Activated gamma-delta T cell treated with Interleukin-2 at 50 U/mL for 16 hours (primary cell): ENCODE measurements at places on chromosomes 6 and 20.
A peak's percentile ranks its signal among the peaks of the same experiment; 100 is the strongest.

DNA sequence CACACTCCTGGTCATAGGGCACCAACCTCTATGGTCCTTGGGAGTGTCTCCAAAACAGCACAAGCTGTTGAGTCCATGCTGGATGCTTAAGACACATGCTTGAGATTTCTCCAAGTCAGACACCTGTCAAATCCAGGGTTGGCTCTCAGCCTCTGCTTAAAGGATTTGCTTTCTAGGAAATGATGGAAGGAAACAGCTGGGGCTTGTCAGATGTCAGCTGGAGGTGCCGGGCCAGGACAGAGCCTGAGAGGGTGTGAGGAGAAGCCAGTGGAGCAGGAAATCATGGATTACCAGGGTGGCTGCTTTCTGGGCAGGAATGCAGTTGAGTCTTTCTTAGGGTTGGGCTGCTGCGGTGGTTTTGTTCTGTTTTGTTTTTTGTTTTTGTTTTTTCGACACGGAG lies 83.0 kb upstream of the FAM184A start:
- DNase-seq: no peak

- DNase-seq: no peak
Measured at GRCh38 chr6:44001318-44002066, 125.8 kb downstream of the MRPL14 start.

GRCh38 chr6:38371881-38372280 lies 267.8 kb downstream of the BTBD9 start:
- no peak for DNase-seq

GRCh38 chr6:37602801-37603200 lies 94.9 kb downstream of the MDGA1 start:
- DNase-seq: no peak

- no peak for DNase-seq
Measured at GRCh38 chr6:112639391-112639831, 292.3 kb downstream of the RFPL4B start.

DNA sequence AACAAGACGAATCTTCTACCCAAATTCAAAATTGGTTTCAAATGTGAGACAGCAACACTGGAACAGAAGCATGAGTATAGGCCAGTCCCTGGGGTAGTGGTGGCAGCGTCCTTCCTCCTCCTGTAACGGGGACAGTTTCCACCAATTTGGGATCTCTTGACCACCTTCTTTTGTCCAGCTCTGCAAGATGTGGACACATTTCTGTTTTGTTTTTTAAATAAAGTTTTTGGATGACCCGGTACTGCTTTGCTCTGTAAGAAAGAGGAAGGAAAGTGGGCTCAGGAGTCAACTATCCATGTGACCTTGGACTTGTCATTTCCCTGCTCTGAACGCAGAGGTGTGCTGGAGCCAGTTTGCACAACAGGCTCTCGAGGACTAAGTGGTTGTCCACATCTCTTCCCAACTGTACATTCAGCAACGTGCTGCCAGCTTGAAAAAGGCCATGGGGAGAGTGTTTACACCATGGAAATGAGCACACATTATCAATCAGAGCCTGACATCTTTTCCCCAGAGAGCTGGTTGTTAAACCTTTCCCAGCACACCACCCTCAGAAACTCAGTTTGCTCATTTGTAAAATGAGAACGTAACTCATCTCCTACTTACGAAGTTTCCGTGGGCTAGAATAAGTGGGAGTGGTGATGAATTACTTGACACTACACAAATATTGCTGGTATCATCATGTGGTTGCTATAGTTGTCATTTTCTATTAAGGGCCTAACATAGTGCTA lies 66.5 kb downstream of the ADTRP start:
- DNase-seq: no peak

DNA sequence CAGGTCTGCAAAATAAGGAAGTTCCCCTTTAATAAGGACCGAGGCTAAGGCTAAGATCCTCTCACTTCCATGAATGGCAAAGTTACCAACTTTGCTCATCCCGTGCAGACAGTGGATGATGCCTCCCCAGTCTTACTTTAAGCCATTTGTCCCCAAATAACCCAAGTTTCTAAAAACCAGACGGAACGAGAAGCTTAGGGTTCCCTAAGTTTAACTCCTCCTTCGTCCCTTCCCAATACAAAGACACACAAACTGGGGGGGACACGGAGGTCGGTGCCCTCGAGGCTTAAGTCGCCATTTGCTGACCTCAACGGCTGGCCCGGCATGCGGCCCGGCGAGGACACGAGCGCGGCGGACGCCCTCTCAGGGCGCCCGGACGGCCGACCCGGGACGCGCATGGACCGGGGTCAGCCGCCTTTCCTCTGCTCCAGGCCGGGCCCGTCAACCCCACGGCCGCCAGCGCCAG lies 527 bp downstream of the FBXO30 start:
- DNase-seq: peak; percentile 8

- no peak for DNase-seq
Measured at GRCh38 chr6:140321891-140322290, 947.4 kb upstream of the CITED2 start.

DNA sequence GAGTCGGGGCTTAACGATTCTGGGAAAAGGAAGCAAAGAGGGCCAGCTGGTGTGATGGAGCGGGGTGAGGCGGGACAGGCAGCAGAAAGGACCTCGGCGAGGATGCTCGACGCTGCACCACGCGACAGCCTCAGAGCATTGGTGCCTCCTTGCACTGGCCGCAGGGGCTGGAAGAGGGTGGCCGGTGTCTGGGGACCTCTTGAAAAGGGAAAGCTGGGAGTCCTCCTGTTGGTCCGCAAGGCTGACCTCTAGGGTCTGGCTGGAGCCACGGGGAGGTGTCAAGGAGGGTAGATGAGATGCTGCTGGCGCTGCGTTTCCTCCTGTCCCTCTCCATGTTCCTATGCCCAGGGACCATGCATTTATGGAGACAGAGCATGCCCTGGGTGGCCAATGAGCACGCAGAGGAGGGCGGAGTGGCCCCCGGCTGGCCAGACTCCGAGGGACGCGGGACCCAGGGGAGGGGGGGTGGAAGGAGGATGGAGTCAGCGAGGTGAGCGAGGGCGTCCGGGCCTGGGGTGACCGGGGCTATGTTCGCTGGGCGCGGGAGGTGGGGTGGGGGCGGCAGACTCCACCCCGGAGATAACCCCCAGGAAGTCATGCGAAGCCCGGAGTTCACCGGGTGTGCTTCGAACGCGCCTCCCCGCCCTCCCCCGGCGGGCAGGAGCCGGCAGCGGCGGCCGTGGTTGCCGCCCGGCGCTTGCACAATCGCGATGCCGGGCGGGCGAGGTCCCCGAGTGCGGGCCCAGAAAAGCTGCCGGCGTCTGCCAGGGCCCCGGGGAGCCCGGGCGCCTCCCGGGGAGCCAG lies at the start of gene CYP24A1:
Gene CYP24A1, minus strand, starts transcription at position 334 of the 804 bp plus-strand sequence. CDS start 407 bp downstream, outside the sequence.
- DNase-seq: no peak

- no peak for DNase-seq
Measured at GRCh38 chr20:38551056-38551626, 29.9 kb upstream of the ADIG start.

DNA sequence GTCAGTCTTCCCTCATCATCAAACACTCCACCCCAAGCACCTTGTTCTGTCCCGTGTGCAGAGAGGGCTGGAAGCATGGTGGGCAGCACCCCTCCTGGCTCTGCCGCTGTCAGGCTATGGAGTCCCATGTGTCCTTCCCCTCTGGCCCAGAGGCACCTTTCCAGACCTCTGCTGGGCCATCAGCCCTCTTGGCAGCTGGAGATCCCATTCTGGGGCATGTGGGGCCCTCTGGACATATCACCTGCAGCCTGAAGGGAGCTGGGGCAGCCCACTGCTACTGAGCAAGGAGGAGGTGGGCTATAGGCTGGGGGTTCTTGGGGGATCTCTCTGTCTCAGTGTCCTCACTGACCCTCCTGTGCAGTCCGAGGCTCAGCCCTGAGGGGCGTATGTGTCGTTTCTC lies 42.2 kb downstream of the SUN5 start:
- DNase-seq: no peak

GRCh38 chr20:10946124-10946880 lies 272.5 kb upstream of the JAG1 start:
- DNase-seq: no peak

GRCh38 chr6:25579391-25579883 lies 72.6 kb upstream of the SCGN start:
- DNase-seq: no peak

- DNase-seq: no peak
Measured at GRCh38 chr6:79413562-79414002, 123.6 kb downstream of the LCA5 start.

- DNase-seq: no peak
Measured at GRCh38 chr6:23174781-23175361, 605.5 kb downstream of the HDGFL1 start.

- no peak for DNase-seq
Measured at GRCh38 chr20:3135507-3136070, 24.1 kb downstream of the FASTKD5 start.

- no peak for DNase-seq
Measured at GRCh38 chr20:59940956-59941294, 736 bp downstream of the FAM217B start.

GRCh38 chr6:159203304-159204005 lies 34.3 kb downstream of the FNDC1 start:
- no peak for DNase-seq

DNA sequence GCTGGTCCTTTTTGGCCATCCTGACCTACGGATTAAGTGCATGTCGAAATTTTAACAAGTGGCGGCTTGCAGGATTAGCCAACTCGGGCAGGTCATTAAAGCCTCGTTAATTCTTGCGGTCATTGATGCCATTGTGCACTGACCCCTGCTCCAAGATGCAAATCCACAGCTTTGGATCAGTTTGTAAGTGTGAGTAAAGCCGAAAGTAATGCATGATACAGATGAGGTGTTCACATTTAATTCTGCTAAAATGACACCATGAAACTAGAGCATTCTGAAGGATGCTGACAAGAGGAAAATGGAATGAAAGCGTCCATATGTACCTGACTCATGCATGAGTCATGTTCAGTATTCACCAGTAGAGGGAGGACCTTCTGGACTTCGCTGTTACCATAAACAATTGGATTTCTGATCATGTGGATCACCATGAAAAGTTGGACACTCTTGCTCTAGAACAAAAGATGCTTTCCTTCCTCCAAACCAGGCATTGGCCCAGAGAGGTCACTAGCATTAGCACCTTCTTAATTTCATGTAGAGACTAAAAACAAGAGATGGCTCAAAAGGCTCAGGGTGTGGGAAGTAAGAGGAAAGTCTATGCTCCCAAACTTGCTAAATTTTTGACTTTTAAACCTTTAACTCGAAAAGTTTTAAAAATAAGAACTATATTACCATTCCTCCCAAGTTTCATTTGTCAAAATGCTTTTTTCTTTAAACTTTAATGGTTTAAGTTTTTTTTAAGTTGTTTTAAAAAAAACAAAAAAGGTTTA lies 48.0 kb downstream of the MUC22 start:
- no peak for DNase-seq

DNA sequence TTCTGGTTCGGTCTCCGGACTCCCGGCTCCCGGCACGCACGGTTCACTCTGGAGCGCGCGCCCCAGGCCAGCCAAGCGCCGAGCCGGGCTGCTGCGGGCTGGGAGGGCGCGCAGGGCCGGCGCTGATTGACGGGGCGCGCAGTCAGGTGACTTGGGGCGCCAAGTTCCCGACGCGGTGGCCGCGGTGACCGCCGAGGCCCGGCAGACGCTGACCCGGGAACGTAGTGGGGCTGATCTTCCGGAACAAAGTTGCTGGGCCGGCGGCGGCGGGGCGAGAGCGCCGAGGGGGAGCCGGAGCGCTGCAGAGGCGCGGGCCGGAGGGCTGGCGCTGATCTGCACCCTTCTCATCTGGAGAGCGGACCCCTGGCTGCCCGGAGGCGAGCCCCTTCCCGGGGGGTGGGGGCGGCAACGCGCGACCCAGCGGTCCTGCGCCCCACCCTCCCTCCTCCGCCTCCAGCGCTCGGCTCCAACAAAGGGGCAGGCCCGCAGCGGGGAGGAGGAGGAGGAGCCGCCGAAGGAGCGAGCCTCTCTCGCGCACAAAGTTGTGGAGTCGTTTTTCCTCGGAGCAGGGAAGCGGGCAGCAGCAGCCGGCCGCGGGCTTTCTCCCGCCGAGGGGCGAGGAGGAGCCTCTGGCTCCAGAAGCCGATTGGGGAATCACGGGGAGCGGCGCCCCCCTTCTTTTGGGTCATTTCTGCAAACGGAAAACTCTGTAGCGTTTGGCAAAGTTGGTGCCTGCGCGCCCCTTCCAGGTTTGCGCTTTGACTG lies at the start of gene UTRN:
Gene UTRN, plus strand, starts transcription at position 553 of the 765 bp plus-strand sequence. CDS start 6,494 bp downstream, outside the sequence.
- peak; percentile 11 for DNase-seq

DNA sequence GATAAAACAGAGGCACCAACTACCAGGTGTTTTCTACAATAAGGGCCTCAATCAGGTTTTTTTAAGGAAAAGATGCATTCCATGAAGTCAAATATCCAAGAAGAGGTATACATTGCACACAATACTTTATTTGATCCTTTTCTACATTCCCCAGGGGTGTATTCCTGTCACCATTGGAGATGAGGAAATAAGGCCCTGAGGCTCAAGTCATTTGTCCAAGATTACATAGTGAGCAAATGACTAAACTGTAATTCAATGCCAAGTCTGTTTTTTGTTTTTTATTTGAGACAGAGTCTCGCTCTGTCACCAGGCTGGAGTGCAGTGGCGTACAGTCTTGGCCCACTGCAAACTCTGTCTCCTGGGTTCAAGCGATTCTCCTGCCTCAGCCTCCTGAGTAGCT lies 69.2 kb upstream of the CDYL start:
- no peak for DNase-seq

DNA sequence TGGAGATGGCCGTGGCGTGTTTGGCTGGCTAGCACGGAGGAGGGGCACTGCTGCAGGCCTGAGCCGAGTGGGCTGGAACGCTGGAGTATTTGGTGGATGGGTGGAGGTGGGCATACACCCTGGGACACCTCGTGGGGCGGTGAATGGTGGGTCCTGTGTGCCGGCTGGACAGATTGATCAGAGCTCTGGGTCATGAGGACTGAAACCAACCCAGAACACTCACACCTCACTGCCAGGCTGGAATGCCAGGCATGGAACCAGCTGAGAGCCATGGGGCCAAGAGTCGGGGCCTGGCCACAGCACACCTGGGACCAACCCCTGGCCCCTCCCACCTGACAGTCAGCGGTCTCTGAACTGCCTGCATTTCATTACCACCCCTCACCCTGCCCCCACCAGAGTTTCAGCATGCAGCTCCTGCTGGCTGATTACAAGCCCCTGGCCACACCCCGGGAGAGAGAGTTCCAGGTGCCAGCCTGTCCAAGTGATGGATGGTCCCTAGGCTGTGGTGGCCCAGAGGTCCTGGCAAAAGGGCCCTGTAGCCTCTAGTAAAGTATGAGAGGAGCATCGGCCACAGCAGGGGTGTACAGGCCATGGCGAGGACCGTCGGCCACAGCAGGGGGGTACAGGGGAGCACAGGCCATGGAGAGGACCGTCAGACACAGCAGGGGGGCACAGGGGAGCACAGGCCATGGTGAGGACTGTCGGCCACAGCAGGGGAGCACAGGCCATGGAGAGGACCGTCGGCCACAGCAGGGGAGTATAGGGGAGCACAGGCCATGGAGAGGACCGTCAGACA lies 3.3 kb downstream of the NPBWR2 start:
- DNase-seq: no peak
